ENCODE measurements at places on chromosomes 11 and 22.

DNA sequence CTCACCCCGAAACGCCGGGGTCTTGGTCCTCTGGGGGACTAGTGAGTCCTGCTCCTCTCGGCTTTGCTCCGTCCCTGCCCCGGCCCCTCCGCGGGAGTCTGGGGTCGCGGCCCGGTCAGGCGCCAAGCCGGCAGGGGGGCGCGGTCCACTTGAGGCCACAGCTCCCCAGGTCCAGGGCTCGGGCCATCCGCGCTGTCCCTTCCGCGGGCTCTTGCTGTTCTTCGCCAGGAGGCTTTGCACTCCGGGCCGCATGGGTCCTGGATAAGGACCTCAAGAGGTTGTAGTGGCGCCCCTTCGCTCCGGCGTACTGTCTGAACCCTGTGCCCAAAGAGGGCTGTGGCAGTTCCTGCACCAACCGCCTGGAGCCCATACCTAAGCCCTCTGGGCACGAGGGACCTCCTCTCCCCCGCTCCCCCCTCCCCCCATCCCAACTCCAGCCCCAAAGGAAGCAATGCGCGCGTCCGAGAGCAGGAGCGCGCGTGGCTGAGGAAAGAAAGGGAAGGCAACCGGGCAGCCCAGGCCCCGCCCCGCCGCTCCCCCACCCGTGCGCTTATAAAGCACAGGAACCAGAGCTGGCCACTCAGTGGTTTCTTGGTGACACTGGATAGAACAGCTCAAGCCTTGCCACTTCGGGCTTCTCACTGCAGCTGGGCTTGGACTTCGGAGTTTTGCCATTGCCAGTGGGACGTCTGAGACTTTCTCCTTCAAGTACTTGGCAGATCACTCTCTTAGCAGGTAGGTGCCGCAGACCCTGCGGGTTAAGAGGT lies at the start of gene ADM:
TSS of gene ADM (plus strand) at position 579 of the 767 bp plus-strand sequence. CDS start 628 bp downstream, outside the sequence.
- peak; percentile 31 for DNase-seq

- no peak for DNase-seq
These were observed 25.5 kb upstream of the MGAT3 start for GRCh38 chr22:39431216-39431801.

DNA sequence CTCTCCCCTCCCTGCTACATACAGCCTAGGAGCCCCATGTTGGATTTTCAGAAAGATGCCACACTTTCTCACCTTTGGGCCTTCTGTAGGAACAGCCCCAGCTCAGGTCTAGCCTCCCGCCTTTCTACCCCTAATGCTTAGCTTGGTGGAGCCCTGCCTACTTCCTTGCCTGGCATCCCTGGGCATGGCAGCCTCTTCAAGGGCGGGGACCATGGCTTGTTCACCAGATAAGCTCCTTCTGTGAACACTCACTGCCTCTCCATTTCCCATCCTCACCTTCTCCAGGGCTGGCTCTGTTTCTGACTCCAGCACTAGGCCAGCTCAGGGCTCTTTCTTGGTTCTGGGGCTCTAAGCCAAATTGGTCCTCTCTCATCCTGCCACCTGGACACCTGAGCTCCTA lies 1.4 kb downstream of the SEPTIN3 start:
- no peak for DNase-seq

- no peak for DNase-seq
These were observed 27.0 kb downstream of the SGSM3 start for GRCh38 chr22:40397396-40397795.

DNA sequence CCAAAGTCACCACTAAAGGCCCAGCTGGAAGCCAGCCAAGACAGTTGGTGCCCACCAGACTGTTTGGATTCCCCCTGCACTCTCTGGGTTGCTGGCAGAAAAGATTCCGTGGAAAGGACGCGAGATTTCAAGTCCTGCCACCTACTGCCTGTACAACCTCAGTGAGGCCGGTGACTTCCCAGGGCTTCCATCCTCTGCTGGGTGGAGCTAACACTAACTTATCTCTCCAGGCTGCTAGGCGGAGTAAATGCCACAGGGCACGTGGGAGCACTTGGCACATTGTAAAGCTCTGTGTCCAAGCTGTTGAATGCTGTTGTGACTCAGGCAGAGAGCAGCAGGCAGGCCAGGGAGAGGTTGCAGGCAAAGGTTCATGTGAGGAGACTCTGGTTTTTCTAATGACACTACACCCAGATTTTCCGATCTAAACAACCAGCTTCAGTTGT lies 50.9 kb upstream of the CDON start:
- no peak for DNase-seq

DNA sequence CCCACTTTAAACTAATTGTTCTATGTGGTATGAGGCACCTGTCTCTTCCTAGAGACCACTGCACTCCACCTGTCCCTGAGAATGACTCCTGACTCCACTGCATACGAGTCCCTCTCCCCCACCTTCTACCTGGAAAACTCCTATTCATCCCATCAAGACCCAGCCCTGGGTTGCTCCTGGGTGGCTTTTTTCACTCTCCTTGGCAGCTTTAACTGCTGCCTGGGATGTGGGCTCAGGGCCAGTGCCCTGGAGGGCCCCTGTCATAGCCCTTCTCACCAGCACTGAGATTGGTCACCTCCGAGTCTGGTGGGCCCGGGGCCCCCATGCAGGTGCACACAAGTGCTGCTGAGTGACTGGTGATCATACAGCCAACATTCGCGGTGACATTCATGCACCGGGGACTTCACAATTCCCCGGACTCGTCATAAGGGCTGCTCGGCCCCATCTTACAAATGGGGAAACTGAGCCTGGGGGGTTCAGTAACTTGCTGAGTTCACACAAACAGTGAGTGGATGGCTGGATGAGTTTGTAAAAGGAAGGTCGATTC lies 25.9 kb upstream of the TOLLIP start:
- DNase-seq: no peak

- no peak for DNase-seq
These were observed 342.6 kb upstream of the B3GAT1 start for GRCh38 chr11:134754521-134755198.

DNA sequence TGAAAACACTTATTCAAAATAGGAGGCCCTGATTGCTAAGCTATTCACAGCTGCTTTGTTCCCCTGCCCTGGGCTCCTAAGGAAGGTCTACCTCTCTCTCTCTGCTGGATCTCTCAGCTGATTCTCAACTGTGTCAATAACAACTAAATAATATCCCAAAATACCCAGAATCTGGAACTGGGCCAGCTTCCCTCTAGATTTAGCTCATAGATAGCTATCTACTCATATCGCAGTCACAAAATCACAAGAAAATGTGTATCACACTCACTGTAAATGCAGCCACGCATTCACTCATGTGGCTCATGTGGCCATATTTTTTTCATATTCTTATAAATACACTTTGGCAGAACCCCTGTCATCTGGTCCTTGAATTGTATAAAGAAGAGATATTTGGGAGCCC lies 555.1 kb downstream of the OPCML start:
- no peak for DNase-seq

- no peak for DNase-seq
These were observed 92.3 kb upstream of the SEPTIN5 start for GRCh38 chr22:19622061-19622441.
